Stimulated activated CD4-positive, alpha-beta T cell treated with anti-CD3 and anti-CD28 coated beads, Interleukin-1b, Interleukin-23, amount 100 ng/mL, for 48 hours (primary cell): ENCODE measurements at places on chromosomes 5 and 9.

- DNase-seq, result no peak
Observed at GRCh38 chr5:179533907-179534306, 16.4 kb upstream of the RUFY1 start.

- DNase-seq, result no peak
Observed at GRCh38 chr5:178323961-178324360, 91.4 kb upstream of the PHYKPL start.

DNA sequence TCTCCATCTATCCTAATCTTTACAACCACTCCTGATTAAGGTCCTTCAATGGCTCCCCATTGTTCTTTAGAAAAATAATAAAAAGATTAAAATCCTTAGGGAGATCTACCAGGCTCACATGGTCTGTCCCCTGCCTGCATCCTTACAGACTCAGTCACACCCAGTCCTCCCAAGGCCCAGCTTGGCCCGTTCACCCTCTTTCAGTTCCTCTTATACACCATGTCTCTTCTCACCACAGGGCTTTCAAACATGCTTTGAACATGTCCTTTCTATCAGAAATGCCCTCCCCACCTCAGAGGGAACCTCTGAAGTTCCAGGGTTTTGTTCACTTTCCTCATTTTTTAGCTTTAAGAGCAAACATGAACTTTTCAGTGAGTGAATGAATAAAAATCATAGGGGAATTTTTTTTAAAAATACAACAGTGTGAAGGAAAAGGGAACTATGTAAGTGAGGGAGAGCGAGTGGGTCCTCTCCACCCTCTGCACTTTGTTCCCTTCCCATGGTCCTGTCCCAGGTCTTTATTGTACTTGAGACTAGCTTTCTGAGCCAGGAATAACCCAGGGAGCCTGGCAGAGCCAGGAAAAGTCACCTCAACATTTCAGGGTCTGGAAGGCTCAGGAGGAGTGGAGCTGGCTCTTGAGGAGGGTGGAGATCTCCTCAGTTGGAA is 55.3 kb downstream of the TRPC7 start:
- no peak for DNase-seq

GRCh38 chr5:113268232-113268631 is 166.6 kb downstream of the TSSK1B start:
- no peak for DNase-seq

- DNase-seq, result no peak
Observed at GRCh38 chr5:127758766-127759283, 55.6 kb downstream of the CCDC192 start.

- no peak for DNase-seq
Observed at GRCh38 chr5:115170929-115171510, 1.3 kb upstream of the TRIM36 start.

- DNase-seq, result no peak
Observed at GRCh38 chr9:118961857-118962256, 407.4 kb downstream of the BRINP1 start.

DNA sequence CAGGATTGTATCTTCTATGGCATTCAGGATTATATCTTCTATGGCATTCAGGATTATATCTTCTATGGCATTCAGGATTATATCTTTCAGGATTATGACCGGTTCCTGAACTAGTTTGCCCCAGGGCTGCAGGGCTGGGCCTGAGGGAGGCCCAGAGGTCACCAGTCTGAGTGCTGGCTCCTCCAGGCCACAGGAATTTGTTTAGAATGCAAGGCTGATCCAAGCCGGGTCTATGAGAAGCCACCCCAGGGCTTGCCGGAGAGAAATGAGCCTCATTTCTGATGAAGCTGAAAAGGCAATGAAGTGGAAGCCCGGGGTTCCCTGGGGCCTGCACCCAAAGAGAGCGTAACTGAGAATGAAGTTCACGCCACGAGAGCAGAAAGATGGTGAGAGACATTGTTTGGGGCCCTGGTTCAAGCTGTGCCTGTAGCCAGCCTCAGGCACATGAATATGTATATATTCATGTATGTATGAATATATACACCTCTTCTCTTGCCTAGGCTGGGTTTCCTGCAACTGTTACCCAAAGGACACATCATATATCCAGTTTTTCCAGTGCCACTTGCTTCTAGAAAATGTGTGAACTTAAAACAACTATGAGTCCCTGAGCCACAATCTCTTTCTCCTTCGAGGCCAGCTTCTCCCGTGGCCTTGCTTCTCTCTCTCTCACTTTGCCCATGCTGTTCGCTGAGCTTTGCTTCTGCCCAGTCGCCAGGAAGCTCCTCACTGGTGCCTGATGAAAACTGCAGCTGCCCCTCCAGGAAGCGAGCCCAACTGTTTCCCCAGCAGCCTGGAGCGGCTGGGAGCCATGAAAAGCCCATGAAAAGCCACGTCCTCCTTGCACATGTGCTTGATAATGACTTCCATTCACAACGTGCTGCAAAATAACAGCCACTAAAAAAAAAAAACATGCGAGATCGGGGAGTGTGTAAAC is 62.3 kb downstream of the GTF3C4 start:
- DNase-seq, result no peak

DNA sequence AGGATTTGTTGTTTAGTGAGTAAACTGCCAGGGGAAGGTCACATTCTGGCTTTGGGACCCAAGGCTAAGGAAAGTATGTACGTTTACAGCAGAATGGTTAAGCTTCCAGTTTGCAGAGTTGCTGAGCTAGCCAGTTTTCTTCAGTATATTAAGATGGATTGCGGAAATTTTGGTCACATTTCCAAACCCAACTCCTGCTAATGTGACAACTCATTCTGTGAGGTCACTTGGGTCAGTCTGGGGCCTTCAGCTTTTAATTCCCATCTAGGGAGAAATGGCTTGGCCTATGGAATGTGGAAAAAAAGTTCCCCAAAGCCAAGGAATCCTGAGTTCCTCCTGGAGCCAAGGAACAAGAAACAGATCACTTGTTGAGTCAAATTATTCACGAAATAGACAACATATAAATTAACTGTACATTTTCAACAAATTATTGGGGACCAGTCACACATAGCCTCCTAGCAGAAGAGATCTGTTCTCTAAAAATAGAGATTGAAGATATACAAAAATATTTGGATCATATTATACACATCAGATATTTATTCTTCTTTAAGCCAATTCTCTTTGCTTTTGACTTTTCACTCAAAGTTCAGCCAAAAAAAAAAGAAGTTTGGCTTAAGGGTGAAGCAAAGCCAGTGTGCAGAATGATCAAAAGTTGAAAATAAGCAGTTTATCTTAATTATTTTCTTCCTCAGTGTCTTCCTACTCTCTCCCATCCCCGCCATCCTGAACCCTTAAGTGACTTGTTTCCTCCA is 8.8 kb downstream of the KCNV2 start:
- DNase-seq, result no peak

DNA sequence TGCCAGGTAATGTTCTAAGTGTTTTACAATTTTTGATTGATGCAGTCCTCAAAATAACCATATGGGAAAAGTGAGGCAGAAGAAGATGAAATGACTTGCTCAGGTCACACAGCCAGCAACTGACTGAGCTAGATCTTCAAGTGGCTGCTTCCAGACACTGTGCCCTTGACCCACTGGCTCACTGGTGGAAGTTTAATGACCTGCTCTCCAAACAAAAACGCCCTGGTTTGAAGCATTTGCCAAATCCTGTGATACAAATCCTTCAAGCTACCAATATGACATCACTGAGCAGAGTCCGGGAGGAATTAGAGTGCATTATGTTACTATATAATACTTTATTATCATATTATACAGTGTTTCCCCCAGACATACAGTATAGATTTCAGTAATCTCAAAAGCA is 459.4 kb downstream of the GADD45G start:
- no peak for DNase-seq
